ENCODE measurements at places on chromosomes 2 and 18. TPM values are rescaled to one million over a fixed set of nuclear protein-coding genes. Genes with fewer than 3 reads are reported as not detected.

DNA sequence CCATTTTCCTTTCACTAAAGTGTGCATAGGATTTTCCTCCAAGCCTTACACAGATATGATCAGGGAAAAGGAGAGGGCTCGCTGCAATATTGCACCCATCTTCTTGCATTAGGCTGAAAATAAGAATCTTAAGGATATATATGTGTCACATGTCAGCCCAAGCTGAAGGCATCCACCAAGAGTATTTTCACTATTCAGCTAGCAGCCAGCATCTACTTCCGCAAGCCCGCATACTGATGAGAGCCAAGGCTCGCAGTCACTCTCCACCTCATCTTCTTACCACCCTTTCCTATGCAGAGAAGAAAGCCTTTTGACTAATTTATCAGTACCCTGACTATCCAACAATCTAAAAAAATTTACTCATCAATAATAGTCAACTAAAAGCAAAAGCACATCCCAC, 6.1 kb downstream of the TMEM163 start:
- no peak for DNase-seq

DNA sequence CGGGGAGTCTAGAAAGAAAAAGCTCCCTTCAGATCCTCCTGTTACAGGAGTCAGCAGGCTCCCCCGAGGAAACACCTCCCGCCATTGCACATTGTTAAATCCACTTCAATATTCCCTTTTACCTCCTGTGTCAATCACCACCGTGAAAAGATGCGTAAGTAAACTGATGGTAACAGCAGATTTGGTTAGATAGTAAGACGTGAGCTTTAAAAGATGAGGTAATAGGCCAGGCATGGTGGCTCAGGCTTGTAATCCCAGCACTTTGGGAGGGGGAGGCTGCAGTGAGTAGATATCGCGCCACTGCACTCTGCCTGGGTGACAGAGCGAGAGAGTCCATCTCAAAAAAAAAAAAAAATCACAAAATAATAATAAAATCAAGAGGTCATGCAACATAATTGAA, 15.2 kb upstream of the NCL start:
- no peak for DNase-seq

DNA sequence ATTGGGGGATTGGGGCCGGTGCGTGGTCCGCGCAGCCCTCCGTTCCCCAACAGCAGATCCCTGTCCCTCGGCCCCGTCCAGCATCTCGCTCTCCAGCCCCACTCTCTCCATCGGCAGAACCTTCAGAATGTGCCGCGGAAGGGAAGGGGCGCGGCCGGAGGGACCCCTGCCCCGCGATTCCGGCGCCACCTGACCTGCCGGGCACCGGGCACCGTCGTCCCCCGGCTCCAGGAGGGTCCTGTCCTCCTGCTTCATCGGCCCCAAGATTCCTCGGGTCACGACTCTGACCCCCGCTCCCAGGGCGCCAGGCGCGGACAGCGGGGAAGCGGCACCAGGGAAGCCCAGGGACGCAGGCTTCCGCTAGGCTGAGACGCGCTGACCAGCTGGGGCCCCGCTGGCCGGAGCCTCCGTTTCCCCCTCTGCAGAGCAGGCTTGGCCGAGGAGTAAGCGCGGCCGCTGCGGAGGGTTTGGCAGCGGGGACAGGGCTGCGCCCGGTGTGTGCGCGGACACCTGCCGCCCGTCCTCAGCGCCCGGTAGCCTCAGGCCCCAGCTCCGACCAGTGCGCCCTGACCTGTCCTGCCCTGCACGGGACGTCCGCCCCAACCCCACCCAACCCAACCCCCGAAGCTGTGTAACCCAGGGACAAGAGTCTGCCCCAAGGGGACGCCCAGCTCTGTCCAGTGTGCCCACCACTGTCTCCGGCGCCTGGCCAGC, 16.8 kb upstream of the BOK start:
- peak; percentile 44 for DNase-seq

DNA sequence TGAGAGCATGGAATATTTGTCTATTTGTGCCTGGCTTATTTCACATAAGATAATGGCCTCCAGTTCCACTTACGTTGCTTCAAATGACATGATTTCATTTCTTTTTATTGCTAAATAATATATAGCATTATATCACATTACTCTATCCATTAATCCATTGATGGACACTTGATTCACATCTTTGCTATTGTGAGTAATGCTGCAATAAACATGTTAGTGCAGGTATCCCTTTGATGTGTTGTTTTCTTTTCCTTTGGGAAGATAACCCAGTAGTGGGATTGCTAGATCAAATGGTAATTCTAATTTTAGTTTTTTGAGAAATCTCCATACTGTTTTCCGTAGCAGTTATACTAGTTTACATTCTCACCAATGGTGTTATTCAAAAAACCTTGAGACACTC, 1343.3 kb upstream of the TMEFF2 start:
- no peak for DNase-seq

DNA sequence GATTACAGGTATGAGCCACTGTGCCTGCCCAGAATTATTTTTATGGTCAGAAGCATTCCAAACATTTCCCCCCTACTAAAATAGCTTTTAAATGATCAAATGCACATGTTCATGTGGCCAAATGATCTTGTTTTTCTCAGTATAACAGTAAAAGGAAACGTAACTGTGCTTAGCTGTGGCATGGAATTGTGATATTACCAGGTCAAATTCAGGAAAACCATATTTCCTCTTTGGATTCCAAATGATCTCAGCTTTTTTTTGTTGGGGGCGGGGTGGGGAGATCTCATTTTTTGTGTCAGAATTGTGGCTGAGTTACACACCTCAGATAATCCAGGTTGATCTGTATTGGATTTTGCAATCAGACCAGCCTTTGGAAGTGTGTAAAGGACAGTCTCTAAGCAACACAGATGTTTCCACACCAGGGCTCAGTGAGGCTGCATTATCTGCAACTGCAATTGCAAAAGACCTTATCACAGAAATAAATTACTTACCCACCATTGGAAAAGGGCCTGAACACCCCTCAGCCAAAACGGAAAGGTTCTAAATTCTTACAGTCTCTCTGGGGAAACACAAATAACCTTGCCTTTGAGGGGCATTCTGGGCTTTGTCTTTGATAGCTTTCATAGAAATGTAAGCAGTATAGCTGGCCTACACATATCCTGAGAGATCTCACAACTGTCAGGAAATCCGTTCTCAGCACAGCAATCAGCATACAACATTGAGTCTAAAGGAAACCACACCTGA, 8.4 kb downstream of the CASP10 start:
- no peak for DNase-seq

DNA sequence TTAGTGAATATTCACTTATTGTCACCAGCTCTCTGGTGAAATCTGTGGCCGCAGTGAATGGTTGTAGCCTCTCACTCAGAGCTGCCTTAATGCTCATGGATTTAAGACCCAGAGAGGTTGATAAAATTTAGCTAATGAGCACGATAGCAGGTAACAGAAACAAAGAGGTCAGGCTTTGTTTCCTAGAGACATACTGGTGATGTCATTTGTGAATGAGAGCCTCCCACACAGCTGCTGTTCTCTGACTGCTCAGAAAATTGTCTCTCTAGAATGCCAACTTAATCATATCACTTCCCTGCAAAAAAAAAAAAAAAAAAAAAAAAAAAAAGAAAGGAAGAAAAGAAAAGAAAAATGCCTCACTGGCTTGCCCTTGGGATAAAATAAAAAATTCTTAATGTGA, 411.7 kb upstream of the MYT1L start:
- no peak for DNase-seq

- no peak for DNase-seq
These were observed 4.0 kb downstream of the FARSB start for GRCh38 chr2:222651718-222652418.

DNA sequence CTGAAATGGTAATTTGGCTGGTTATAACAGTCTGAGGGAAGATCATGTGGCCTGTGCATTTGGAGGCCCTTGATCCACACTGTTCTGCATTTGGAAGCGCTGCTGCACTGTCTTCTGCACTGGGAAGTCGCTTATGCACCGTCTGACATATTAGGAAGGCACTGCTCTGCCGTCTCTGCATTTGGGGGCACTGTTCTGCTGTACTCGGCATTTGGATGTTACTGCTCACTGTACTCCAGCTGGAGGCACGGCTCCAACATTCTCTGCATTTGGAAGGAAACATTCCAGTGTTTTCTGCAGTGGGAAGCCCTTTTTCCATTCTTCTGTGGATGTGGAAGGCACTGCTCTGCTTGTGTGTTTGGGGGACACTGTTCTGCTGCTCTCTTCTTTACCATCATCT, 9.6 kb upstream of the PROM2 start:
- DNase-seq: no peak

DNA sequence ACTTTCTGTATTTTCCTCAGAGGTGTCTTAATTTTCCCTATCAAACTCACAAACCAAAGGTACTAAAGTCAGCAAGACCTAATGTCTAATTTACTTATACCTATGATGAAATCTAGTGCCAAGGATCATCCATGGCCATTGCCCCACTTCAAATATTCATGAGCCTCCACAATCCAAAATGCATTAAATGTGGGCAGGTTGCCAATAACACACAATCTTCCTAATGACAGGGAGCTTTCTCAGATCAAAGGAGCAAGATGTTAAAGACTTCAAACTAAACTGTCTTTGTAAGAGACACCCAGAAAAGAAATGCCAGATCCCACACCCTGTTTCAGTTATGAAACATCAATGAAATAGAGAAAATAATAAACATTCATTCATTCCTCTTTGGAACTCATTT, 143.2 kb downstream of the TMEFF2 start:
- DNase-seq: no peak

- DNase-seq: peak; percentile 76
These were observed 1.2 kb downstream of the TGOLN2 start for GRCh38 chr2:85326406-85327159.

DNA sequence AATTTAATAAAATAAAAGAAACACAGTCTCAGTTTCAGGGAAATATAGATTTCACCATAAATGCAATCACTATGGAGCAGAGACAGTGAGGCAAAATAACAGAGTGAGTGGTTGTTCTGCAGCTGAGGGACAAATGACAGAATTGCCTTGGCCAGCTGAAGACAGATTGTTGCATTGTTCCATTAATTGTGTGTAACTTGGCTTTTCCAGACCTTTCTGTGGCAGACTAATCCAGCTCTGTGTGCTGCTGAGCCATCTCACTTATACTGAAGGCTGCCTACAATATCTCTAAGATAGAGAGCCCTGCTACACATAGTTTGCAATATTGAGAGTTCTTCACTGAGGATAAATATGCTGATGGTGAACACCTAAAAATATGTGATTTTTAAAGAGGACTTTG, 11.5 kb downstream of the LRRTM1 start:
- no peak for DNase-seq

- DNase-seq: no peak
These were observed 57.6 kb upstream of the KLHL29 start for GRCh38 chr2:23327416-23327815.

GALNT5 gene
- 0.14 TPM for total RNA-seq

CROCC2 gene
- not detected for total RNA-seq

PROKR1 gene
- total RNA-seq: not detected

Measured in natural killer cell treated with Interleukin-12 subunit alpha and Interleukin-12 subunit beta and Interleukin-15 and Interleukin-18, amount 100 ng/mL, for 72 hours (primary cell).